ENCODE measurements at places on chromosomes 1 and 21.

DNA sequence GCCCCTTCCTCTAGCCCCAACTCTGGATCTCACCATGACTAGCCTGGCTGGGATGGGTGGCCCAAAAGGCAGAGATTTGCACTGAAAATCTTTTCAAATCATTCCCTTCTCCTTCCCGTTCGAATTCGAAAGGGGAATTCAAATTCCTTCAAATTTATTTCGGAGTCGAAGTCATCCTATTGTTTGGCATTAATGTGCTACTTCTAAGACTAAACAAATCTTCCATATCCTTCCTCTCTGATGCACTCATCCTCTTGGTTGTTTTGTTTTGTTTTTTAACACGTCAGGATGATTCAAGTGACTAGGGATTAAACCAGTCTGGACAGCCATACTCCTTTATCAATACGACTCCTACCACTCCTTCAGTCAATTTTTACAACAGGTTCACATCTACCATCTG is 95.5 kb upstream of the SGIP1 start:
- DNase-seq = no peak

DNA sequence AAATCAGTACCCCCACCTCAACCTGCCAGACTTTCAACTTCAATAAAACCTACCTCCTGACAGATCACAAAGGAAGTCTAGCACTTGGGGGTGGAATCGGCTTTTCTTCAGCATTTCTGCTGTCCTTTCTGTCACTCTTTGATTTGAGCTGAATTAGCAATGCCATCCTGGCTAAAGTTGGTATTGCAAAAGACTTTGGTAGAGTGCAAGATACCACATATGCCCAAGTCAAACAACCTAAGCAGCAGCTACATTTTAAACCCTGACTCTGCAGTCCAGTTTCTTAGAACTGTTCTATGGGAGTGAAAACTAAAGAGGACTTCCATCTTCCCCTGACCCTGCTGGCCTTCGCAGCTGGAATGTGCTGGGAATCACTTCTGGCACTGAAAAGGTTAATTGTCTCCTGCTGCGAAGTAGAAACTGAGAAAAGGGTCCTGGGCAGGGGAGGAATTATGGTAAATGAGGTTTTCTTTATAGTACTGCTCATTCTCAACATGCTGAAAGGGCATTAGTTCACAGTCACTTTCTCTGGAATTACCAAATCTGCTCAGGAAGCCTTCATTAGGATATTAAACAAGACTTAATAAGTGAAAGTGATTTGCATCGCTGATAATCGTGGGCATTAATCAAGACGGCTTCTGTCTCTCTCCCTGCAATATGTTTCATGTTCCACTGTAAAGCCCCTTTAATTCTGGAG is 126.2 kb upstream of the SMYD2 start:
- no peak for DNase-seq

DNA sequence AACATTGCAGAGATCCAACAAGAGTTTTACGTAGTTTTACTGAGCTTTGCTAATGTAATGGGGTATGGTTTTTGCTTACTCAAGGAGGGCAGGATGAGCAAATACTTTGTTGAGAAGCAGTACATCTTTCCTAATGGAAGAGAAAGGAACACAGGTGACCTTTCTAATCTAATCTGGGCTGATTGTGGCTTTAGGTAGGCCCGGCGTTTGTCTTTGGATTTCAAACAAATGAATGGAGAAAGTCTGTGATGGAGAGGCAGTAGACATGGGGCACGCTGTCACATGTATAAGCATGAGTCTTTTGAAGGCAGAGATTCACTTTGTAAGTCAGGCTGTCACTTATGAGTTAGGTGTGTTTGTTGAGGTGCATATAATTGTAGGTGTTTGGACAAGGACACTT is 1.7 kb downstream of the PLEKHM2 start:
- DNase-seq = no peak

GRCh38 chr1:248905662-248906008 is 400 bp upstream of the PGBD2 start:
- DNase-seq = no peak

- DNase-seq = no peak
These were observed 6.2 kb upstream of the HMGCS2 start for GRCh38 chr1:119774746-119775490.

- DNase-seq = no peak
These were observed 37.5 kb downstream of the LGR6 start for GRCh38 chr1:202230939-202231645.

- DNase-seq = no peak
These were observed 46.0 kb upstream of the LRRN2 start for GRCh38 chr1:204731509-204731908.

DNA sequence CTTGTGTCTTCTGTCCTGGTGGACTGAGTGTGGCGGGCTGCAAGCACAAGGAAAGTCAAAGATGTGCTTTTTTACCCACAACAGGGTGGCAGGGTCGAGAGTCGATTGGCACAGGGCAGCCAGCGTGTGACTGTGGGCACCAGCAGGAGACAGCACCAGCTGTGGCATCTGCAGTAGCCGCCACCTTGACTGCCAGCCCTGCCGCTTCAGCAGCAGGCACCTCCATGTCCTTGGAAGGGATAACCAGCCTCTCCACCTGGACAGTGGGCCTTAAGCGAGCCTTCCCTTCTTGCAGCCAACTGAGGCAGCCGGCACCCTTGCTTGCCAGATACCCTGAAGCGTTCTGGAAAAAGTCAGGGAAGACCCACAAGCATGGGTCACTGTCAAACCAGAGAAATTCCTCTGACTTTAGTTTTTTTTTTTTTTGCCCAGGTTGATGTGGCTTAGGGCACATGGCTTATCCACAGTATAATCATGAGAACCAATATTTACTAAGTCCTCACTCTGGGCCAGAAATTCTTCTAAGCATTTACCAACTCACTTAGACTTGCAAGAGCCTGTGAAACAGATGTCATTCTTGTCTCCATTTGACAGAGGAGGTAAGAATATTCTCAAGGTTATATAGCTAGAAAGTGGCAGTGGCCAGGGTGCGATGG is 30.1 kb upstream of the PTGFRN start:
- DNase-seq = no peak

- DNase-seq = no peak
These were observed 21.0 kb upstream of the CXADR start for GRCh38 chr21:17491716-17492414.

GRCh38 chr21:37593740-37594471 is 227.3 kb downstream of the DYRK1A start:
- DNase-seq = no peak

DNA sequence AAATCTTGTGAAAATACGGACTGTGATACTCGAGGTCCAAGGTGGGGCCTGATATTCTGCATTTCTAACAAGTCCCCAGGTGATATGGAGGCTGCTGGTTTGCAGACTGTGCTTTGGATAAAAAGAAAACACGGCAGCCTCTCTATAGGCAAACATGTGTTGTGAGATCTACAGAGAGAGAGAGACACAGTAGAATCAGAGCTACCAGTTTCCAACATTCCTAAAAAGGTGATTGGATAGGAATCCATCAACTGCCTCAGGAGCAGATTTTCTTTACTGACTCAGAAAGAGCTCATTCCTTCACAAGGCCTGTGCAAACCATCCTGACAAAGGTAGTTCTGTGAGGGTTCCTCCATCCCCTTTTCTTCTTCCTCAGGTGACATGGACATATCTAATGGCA is 651.6 kb upstream of the CAMK1G start:
- no peak for DNase-seq

GRCh38 chr1:31183927-31184554 is 55.6 kb downstream of the NKAIN1 start:
- no peak for DNase-seq

DNA sequence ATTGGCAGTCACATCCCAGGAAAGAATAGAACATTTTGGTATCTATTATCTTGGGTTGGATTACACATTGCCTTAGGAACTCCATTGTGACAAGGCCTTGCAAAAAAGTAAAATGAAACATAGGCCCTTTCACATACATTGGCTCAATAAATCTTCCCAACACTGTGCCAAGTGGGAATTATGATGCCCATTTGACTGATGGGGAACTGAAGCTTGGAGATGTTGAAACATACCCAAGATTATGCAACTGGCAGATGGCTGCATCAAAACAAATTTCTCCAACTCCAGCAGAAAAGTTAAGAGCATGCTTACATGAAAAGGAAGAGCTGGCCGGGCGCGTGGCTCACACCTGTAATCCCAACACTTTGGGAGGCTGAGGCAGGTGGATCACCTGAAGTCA is 26.9 kb downstream of the PLEKHO1 start:
- DNase-seq = no peak

DNA sequence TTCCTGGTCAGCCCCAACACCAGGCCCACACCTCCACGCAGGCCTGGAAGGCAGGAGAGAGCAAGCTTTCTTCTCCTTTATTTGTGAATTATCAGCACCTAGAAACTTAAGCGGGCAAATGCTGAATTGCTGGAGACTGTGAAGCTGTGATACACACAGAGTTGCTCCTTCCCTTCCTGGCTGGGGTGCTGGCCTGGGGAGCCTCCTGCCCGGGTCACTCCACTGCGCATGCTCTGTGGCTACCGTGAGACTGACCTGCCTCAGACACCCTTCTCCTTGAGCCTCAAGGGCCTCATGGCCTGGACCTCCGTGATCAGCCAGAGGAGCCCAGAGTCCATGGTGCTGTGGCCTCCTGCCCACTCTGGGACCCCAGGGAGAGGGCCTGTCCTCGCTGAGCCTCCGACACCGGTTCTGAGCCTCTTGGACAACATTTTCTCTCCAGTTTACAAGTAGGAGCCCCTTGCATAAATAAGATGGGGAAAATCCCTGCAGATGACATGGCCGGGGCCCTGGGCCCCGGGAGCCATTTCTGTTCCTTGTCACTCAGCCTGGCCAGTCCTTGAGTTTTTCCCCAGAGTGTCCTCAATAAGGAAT is 18.0 kb downstream of the AGPAT3 start:
- DNase-seq = peak; percentile 52

GRCh38 chr1:44707112-44707881 is 23.7 kb downstream of the RNU5D-1 start:
- DNase-seq = no peak

DNA sequence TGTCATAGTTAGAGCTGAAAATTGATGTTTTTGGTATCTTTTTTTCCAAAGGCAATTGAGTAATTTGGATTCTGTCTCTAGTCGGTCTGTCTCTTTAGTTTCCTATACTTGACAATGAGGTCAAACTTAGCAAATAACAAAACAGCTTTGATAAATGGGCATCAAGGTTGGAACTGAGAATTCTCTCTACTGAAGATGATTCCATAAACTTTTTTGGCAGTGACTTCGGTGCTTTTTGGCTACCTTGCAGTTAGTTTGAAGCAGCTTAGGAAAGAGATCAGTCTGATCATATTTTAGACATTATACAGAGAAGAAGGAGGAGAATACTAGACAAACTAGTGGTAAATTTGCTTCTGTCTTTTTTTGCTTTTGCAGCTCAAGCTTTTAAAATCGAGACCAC is 559 bp downstream of the VCAM1 start:
- DNase-seq = no peak

DNA sequence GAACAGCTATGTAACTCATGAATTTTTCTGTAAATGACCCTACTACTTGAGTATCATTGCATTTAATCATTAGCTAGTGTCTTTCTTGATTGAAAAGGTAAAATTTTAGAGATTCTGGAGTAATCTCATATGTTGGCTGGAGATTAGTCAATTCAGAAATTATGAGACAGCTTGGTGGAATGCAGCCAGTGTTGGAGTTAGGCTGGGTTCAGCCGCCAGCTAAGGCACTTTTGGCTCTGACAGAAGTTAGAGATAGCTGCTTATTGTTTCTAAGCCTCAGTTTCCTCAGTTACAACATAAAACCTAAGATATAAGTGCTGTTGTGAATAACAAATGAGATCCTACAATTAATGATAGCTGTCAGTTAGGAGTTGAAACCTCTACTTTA is 49.4 kb downstream of the TBCE start:
- no peak for DNase-seq

- no peak for DNase-seq
These were observed 17.1 kb upstream of the PTPRF start for GRCh38 chr1:43513471-43514173.

- DNase-seq = no peak
These were observed 25.9 kb downstream of the ATG4C start for GRCh38 chr1:62809788-62810187.

- DNase-seq = no peak
These were observed 14.4 kb downstream of the MTF2 start for GRCh38 chr1:93093332-93094006.

GRCh38 chr1:14778898-14779865 is 180.7 kb downstream of the KAZN start:
- no peak for DNase-seq

All from left forelimb (tissue), 1 donor.